Central memory CD4-positive, alpha-beta T cell (primary cell): ENCODE measurements at places on chromosomes 6 and 20.

DNA sequence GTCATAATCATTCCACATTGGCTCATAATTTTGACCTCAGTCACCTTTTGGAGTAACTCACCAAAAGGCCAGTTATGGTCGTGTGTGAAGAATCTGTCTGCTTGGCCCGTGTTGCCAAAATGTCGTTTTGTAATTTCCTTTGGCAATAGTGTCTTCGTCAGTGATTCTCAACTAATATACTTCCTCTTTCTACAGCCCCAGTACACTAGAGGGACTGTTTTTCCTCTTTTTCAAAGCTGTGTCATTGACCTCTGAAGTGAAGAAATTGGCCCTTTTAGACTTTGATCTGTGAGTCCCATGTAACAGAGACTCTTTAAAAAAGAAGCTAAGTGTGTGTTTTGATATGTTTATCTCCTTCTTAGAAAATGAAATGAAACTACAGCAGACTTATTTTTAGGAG is 5.2 kb downstream of the FOXO3 start:
- no peak for DNase-seq

DNA sequence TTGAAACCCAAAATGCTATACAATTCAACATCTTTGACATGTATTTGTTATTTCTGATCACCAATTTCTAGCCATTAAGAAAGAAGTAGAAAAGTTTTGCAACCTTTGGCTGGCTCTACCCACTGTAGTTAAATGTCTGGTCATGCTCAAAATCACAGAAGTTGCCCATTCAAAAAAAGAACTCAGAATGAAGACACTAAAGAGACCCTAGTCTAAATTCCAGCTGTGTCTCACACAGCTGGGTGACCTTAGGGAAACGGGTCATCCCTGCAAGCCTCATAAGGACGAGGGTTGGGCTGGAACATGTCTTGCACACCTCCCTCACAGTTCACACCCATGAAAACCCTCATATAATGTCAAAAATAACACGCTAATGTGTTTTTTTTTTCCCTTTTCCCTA is 10.3 kb downstream of the FOXQ1 start:
- DNase-seq = no peak

DNA sequence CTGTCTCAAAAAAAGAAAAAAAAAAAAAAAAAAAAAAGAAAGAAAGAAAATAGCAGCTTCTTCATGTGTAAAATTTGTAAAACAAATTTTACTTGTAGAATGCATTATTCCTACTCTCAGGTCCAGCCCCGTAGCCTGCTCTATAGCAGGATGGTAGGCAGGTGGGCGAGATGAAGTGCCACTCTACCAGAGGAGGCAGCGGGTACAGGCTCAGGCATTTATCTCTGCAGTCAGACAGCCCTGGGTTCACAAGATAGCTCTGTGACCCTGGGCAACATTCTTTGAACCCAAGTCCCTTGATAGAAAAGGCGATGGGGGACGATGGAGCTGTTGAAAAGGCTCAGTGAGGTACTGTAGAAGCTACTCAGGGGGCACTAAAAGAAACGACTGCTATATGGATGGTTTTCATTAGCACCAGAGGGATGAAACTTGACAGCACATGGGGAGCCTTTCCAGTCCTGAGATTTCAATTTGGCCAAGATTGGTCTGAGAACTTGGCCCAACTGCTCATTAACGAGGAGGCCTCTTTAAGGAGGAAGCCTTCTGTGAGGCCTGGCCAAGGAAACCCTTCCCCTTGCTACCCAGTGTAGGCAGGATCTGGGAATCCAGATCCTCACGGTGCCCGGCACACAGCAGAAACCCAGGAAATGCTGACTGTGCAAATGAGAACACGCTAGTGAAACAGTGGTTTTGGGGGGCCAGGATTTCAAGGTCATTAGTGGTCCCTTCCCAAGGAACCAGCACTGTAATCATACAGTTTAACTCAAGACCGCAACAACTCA is 63.1 kb downstream of the MYH7B start:
- no peak for DNase-seq

DNA sequence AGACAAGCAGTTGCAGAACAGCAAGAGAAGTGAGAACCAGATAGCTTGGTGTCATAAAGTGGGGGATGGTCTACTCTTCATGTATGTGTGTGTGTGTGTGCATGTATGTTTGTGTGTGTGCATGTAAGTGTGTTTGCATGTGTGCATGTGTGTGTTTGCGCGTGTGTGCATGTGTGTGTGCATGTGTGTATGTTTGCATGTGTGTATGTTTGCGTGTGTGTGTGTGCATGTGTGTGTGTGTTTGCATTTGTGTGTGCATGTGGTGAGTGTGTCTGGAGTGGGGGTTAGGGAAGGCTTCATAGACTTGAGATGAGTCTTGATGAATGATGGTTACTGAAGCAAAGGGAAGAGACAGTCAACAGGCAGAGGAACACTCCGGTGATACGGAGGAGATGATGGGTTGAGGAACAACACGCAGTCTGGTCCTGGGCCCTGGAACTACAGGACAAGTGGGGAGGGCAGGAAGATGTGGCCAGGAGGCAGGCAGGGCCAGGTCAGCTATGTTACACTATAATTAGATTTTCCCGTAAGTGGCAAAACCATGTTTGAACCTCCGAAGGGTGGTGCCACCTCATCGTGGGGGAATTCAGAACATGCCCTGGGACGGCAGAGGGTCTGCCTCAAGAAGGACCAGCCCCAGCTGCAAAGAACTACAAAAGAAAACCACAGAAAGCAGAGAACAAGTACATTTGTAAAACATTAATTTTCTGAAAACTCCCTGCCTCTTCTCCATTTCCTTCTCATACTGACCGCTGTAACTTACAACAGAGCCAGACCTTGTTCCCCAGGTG is 38.7 kb upstream of the PDE10A start:
- DNase-seq = no peak

- no peak for DNase-seq
Measured at GRCh38 chr20:54067606-54068174, 2.7 kb downstream of the BCAS1 start.

- no peak for DNase-seq
Measured at GRCh38 chr20:36956016-36956415, 4.5 kb upstream of the SAMHD1 start.

DNA sequence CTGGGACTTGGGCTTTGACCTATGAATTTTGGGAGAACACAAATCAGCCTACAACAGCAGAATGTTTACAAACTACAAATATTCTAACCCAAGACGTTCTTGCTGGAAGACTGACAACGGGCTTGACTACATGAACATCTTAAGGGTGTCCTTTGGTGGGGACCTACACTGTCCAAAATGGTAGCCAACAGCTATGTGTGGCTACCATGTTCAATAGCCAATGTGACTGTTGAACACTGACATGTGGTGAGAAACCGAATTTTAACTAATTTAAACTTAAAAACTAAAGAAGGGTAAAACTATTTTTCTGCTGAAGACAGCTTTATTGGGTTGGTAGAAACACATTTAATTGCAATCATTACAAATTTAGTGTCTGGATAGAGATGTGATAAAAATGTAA is 30.1 kb downstream of the LINC00237 start:
- no peak for DNase-seq

DNA sequence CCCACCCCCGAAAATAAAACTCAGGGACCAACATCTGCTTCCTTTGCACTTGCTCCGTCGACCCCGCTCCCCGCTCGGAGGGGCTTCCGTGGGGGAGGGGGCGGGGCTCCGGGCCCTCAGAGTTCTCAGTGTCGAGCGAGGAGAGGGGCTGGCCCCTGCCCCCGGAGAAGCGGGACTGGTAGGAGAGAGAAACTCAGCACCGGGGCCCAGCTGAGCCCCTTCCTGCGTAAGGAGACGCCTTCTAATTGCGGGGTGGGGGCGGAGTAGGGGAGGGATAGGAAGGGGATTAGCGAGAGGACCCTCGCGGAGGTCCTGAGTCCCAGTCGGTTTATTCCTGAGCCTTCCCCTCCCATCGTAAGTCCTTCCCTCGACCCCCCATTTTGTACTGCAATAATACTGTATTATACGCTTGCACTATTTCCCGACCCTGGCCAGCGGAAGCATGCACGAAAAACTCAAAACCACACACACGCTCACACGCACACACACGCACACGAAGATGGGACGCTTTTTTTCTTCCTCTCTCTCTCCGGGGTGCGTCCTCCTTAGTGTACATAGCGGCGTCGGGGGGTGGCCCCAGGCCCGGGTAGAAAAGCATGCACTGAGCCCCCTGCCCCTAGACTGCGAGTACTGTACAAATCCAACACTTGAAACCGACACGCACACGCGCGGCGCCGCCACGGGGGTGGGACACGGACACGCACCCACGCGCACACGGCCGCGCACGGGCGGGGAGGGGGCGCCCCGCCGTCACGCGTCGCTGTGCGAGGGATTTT is 22.1 kb upstream of the SLC22A7 start:
- DNase-seq = peak; percentile 50

GRCh38 chr20:41533537-41534136 is 84.5 kb downstream of the CHD6 start:
- DNase-seq = no peak

DNA sequence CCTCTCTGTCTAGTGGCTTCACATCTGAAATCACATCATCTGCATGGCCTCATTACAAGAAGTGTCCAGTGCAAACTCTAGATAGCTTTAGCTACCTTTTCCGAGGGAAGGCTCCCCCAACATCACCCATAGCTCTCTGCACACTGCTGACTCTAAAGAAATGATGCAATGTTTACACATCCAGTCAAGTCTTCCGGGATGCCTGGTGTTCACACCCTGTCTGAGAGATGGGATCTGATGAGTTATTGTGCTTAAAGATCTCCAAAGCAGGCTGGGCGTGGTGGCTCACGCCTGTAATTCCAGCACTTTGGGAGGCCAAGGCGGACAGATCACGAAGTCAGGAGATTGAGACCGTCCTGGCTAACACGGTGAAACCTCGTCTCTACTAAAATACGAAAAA is 404.6 kb upstream of the IRAK1BP1 start:
- no peak for DNase-seq

DNA sequence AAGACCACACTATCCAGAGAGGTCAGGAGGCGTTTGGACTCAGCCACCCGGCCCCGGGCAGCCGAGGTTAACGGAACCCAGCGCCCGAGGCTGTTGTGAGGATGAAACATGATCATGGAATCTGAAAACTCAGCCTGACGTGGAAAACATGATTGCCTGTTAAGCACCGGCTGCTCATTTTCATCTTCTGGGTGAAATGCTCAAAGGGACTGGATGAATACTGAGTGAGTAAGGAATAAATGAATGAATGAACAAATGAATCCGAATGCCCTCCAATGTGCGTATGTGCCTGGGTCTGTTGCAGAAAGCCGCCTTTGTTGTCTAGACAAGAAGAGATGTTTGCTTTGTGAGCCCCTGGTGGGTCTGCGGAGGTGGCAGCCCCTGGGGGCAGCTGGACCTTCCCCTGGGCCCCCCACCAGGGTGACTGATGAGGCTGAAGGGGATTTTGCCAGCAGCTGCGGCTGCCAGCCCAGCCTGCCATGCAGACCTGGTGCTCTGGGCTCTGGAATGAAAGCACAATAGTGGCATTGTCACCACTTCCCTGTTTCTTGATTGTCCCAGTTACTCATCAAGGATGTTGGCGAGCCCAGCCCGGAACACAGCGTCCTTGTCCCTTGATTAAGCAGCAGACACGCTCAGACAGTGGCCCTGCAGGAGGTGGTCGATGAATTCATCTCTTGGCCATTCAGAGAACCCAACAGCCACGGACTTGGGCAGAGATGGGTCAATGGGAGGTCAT is 211.1 kb downstream of the ANKRD60 start:
- DNase-seq = no peak

GRCh38 chr20:23304616-23305015 is 46.0 kb upstream of the NXT1 start:
- DNase-seq = no peak

GRCh38 chr6:6547110-6547879 is 41.2 kb upstream of the LY86 start:
- DNase-seq = peak; percentile 65

GRCh38 chr20:29873946-29874345 is 1383.5 kb upstream of the DEFB115 start:
- DNase-seq = no peak

DNA sequence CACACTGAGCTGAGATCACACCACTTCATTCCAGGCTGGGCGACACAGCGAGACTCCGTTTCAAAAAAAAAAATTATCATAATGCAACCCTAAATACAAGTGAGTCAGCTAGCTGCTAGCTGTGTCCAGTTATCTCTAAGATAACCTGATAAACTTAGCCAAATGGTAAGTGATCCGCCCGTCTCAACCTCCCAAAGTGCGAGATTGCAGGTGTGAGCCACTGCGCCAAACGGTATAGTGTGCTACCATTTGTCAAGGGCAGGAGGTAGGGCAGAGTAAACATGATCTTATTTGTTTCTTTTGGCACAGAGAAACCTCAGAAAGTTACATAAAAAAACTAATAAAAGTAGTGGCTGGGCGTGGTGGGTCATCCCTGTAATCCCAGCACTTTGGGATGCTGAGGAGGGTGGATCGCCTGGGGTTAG is 4.7 kb upstream of the C6orf132 start:
- no peak for DNase-seq

- DNase-seq = no peak
Measured at GRCh38 chr6:20933057-20933788, 399.0 kb downstream of the CDKAL1 start.

GRCh38 chr20:50333812-50334211 is 143.2 kb downstream of the CEBPB start:
- DNase-seq = no peak

GRCh38 chr20:13022401-13023155 is 13.8 kb downstream of the SPTLC3 start:
- DNase-seq = no peak

DNA sequence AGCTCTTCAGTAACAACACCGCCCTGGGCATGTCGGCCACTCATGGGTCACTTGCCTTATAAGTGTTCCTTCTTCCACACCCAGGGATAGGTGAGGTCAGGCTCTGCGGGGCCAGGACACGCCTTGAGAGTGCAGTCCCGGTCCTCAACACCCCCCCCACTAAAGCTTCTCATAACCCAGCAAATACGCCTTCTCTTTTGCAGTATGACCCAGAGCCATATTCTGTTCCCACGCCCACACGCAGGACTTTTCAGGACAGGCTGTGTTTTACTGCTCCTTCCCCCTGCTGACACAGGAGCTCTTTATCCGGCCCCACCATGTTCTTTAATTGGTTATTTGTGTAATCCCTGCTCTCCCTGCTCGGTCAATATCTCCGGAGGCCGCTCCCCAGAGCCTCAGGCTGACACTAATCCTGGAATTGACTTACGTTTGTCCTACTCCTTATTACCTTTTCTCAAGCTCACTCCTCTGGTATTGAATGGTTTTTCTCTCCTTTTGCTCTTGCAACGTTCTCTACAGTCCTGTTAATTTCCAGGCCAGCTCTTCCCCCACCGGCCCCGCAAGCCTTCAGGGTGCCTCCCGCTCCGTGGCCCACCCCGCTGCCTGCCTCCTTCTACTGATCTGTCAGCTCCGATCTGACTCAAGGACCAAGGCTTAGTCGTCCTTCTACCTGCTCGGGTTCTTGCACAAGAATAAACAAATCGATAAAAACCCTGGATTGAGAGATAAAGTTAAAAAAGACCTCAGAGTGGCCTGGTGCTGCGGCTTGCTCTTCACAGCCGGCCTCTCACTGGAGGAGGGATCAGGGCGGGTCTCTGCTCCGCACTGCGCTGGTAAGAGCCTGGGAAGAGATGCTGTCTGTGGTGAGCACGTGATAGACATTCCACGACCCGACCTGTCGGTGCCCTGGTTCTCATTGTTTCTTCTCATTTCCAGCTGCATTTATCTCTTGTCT is 357.5 kb downstream of the ZFAND3 start:
- no peak for DNase-seq
